Naive thymus-derived CD4-positive, alpha-beta T cell (primary cell): ENCODE measurements at places on chromosomes 3 and 15. TPM values are rescaled to one million over a fixed set of nuclear protein-coding genes. Genes with fewer than 3 reads are reported as not detected.

DNA sequence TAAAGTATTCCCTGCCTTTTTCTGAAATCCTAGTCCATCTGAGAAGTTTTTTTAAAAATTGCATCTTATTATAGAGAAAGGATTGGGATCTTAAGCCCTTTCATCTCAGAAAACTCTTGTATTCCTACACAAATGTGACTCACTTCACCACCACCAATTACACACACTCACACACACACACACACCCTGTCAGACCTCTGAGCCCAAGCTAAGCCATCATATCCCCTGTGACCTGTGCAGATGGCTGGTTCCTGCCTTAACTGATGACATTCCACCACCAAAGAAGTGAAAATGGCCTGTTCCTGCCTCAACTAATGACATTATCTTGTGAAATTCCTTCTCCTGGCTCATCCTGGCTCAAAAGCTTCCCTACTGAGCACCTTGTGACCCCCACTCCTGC lies 1181.9 kb downstream of the ROBO2 start:
- DNase-seq = no peak

GRCh38 chr15:24734396-24734795 lies 58.8 kb downstream of the NPAP1 start:
- DNase-seq = no peak

- no peak for DNase-seq
Measured at GRCh38 chr3:38960953-38961622, 90.7 kb downstream of the SCN11A start.

- no peak for DNase-seq
Measured at GRCh38 chr3:168249550-168250414, 154.1 kb upstream of the GOLIM4 start.

DNA sequence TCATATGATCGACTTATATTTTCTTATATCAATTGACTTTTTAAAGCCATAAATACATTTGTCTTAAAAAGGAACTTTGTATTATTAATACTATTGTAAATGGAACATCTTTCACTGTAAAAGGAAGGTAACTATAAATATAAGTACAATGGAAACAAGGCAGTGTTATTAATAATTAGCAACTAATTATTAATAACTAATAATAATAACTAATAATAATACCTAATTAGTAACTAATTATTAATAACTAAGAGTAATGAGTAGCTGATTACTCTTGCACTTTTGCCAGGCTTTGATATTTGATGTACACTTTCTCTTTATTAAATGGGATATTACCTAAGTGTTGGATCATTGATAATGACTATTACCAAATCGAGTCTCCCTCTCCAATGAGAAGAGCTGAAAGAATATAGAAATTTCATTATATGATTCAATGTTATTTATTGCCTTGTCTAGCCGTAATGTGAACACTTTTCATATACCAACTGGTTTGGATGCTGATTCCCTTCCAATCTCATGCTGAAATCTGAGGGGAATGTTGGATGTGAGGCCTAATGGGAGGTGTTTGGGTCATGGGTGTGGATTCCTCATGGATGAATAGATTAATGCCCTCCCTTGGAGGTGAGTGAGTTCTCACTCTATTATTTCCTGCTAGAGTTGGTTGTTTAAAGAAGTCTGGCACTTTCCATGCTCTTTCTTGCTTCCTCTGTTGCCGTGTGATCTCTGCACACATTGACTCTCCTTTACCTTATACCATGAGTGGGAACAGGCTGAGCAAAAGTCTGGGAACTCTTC lies 202.1 kb upstream of the ZBTB20 start:
- no peak for DNase-seq

- no peak for DNase-seq
Measured at GRCh38 chr15:74664028-74664616, 31.7 kb downstream of the EDC3 start.

GRCh38 chr3:36923981-36924743 lies 20.7 kb downstream of the TRANK1 start:
- no peak for DNase-seq

- no peak for DNase-seq
Measured at GRCh38 chr3:113261063-113261625, 49.8 kb downstream of the BOC start.

DNA sequence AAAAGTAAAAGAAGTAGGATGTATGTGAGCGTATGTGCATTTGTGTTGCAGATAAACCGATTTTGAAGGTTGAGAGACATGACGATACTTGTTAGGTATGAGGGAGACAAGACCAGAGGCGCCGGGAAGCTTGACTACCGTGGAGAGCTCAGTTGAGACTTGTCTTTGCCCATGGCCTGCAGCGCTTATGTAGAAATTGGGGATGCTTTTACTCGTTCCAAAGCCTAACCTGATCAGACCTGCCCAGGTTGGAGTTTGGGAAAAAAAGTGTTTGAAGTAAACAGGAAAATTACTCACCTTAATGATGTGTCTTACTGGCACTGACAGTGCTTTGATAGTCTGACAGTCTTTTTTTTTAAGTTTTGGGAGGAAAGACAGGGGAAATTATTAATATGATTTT lies 202.8 kb downstream of the TP63 start:
- DNase-seq = no peak

GRCh38 chr3:15217841-15218267 lies 11.8 kb downstream of the CAPN7 start:
- DNase-seq = no peak

DNA sequence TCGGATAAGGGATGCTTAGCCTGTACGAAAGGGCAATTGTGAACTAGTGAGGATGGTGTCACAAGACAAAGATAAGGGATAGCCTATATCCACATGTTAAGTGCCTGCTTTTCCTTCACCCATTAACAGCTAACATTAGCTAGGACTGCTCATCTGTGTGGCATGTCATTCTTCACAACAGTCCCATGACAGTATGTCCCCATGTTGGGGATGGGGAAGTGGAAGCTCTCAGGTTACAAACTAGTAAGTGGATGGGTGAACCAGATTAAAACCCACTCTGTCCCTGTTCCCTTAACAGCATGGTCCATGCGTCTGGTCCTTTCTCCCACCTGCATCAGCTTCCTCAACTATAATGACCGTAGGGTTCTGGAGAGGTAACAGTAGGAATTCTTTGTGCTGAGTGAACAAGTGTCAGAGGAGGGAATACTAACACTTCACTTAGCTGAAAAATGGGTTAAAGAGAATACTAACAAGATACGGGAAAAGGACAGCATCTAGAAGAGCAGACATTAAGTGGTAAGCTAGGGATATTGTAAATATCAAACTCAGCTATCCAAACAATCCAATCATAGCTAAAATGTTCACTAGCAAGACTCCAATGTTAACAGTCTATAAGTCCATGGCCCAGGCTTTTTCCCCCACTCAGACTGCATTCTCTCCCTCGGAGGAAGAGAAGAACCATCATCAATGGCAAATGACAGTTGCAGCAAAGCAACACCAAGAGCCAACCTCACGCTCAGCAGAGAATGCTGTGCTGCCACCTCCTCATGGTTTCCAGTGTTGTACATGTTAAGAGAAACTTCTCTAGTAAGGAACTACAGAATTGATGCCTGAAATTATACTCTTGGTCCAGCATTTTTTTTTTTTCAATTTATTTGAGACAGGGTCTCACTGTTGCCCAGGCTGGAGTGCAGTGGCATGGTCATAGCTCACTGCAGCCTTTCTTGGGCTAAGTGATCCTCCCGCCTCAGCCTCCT lies 5.0 kb downstream of the RPLP1 start:
- DNase-seq = no peak

- DNase-seq = no peak
Measured at GRCh38 chr15:74716651-74717050, 8.7 kb downstream of the CYP1A1 start.

DNA sequence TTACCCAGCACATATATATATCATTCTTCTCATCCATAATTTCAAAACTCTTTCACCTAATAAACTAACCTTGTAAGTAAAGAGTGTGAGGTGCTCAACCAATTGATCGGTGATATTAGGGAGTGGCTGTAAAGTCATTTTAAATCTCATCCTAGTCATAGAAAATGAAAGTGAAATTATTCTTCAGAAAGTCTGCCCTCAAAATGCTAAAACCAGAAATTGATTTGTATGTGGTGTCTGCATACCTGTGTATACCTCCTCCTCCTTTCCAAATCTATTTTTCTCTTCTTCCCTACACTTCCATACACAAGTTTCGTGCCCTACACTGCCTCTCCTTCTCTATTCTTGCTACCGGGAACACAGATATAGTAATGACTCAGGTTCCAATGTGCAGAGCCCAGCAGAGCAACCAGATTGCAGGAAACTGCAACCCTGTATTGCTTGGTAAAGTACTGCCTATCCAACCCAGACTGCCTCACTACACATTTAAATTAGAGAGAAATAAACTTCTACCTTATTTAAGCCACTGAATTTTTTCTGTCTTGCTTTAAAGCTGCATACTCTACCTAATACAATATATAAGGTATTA lies 7.4 kb upstream of the TBC1D5 start:
- no peak for DNase-seq

GRCh38 chr3:71907996-71908395 lies 123.0 kb upstream of the PROK2 start:
- no peak for DNase-seq

- DNase-seq = no peak
Measured at GRCh38 chr3:113262304-113262665, 50.9 kb downstream of the BOC start.

- DNase-seq = no peak
Measured at GRCh38 chr3:47404431-47404876, 23.6 kb downstream of the PTPN23 start.

DNA sequence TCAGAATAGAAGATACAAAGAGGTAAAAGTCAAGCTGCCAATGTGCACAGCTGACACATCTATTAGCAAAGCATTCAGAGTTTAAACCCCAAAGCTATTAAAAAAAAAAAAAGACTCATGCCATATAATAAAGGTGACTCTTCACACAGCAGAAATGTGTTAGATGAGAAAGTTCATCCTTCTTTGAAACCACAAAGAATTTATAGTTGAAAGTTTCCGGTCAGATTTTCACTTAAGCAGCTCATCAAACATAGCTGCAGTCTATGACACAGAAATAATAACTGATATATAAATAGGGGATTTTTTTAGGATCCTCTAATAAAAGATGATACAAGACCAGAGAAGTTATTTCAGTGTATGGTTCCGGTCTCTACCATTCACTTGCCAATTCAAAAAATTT lies 76.6 kb downstream of the WWTR1 start:
- no peak for DNase-seq

DNA sequence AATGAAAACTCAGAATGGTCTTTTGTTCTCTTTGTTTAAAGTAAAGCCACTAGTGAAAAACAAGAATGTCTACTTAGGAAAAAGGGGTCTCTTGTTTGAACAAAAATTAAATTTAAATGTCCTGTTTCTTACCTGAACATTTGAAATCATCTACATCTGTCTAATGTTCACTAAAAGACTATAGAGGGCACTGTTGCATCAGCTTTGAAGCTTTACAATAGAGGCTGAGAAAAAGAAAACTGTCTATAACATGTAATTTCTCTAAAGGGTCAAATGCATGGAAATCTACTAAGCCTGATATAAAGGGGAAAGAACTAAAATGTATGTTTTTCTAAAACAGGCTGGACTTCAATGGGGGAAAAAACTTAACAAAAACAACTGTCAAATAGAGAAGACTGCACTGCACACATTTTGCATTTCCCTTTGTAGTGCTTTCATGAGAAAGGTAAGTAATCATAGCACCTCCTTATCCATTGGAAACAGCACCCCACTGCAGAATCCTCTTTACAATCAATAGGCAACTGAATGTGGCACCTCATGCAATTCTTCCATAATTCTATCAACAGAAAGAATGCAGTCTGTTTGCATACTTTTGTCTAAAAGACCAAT lies 26.3 kb downstream of the DPH6 start:
- DNase-seq = peak; percentile 34

Gene FGF7
- total RNA-seq = 0.07 and 0.10 TPM in 2 replicates

Gene SPTBN5
- 1.4 TPM for total RNA-seq

Gene ANKRD34C
- total RNA-seq = not detected

Gene ENTPD3
- not detected for total RNA-seq

Gene SLC2A2
- not detected in 2 replicates for total RNA-seq

Gene NRROS
- total RNA-seq = 14.2 TPM

Gene ADCY5
- not detected in 2 replicates for total RNA-seq
